Activated gamma-delta T cell (primary cell): ENCODE measurements at places on chromosomes 4 and X.

DNA sequence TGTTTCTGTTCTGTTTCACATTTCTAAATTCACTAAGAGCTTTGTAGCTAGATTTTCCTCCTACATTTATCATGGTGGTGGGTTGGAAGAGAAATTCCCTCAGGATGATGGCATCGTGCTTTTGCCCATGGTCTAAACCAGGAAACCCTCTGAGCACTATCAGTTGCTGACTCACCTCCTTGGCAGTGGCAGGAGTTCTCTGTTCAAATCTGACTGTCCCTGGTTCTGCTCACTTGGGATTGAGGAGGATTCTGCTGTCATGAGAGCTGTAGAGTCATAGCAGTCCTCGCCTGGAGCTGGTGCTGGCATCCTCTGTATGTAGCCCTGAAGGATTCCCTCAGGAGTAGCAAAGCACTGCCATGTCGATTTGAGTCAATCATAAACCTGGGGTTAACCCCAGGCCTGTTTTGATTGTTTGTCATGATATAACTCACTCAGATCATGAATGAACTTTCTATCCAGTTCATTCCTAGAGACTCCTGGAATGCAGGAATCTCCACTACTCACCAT, 9.4 kb downstream of the TEX13A start:
- DNase-seq = no peak

DNA sequence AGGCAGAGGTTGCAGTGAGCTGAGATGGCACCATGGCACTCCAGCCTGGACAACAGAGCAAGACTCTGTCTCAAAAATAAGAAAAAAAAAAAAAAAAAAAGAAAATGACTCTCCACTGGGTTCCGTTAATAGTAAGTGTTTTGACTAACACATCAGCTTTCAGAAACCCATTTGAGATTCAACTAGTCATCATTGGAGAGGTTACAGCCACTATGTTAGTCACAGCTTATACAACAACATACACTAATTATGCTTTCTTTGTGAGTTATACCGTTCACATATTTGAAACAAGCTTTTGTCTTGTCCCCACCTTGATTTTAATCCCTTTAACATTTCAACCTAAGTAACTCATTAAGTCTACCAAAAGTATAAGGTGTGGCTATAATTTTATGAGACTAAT, 48.2 kb downstream of the HADH start:
- no peak for DNase-seq

- DNase-seq = no peak
These were observed 60.2 kb upstream of the HUWE1 start for GRCh38 chrX:53746718-53747117.

GRCh38 chrX:154029439-154029838, 9.7 kb upstream of the IRAK1 start:
- DNase-seq = no peak

GRCh38 chr4:150794706-150795105, 212.8 kb downstream of the MAB21L2 start:
- DNase-seq = no peak

DNA sequence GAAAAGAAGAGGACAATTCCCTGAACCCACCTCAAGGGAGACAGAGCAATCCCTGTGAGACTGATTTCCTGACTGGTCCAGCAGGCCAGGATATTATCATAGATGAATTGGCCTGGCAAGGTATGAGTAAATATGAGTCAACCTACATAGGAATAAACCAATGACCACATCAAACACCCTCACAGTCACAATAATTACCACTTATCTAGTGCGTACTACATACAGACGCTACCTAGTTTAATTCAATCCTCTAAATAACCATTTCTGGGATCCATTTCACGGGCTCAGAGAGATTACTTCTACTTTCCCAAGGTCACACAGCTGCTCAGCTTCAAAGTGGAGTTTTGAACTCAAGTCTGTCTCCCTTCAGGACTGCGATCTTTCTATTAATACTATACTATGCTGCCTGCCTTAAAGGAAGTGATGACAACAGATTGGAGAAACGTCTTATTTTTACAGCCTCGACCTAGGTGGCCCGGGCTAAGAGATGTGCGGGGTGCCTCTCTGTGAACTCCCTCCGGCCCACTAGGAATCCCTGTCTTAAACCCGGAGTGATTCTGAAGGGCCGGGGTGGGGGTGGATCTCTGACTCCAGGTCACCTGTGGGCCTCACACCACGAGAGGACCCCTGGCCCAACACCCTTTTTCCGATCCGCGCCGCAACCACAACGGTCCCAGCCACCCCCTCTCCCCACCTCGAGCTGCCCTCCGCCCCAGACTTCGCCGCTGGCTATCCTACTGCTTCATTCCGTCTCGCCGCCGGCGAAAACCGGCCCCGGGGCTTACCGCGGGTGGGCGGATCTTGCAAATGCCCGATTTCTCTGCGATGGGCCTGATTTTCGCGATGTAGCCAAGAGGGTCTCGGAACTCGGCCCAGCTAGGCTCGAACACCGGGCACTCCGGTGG, 800 bp downstream of the KDM5C start:
- DNase-seq = peak; percentile 28

DNA sequence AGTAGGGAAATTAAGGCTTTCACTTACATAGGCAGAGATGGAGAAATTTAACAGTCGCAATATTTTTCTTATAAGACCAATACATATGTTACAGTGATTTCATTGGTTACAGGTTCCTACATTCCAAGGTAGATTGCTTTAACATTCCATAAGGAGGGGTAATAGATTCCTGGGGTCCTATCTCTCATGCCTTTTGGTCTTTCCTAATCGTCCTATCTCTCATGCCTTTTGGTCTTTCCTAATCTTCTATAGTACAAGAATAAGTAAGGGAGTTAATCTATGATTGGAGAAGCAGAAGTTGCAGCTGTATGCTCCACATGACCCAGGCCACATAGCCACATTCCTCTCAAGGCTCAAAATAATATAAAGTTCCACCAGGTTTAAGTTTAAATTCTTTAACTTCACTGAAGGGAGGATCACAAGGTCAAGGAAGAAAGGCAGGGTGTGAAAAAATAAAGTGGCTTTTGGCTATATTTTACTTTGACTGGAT, 285.0 kb upstream of the BOD1L1 start:
- no peak for DNase-seq

GRCh38 chr4:185256446-185256845, 47.0 kb downstream of the SNX25 start:
- DNase-seq = no peak

GRCh38 chrX:20378233-20378920, 111.7 kb upstream of the RPS6KA3 start:
- no peak for DNase-seq

- DNase-seq = no peak
These were observed 25.1 kb downstream of the PIR start for GRCh38 chrX:15468036-15468435.

GRCh38 chr4:26375551-26375950, 54.7 kb downstream of the RBPJ start:
- no peak for DNase-seq

DNA sequence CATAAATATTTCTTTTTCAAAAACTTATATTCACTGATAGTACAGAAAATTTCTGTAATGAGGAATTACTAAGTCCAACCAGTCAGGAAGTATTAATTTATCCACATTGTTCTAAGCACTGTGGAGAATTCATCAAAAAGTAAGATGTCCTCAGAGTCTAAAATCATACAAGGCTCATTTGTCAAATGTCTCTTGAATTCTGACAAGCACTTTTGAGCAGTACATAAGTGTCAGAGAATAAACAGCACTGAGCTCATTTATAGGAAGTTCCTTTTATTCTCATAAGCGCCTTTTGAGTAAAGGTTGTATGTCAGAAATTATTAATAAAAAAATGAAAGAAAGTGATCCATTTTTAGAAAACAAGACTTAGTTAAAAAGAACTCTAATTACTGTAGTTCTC, 523.2 kb upstream of the EPHA5 start:
- DNase-seq = no peak

- no peak for DNase-seq
These were observed 102.6 kb upstream of the SCML1 start for GRCh38 chrX:17634542-17635207.

- no peak for DNase-seq
These were observed 43.6 kb upstream of the PHOX2B start for GRCh38 chr4:41792166-41792565.

DNA sequence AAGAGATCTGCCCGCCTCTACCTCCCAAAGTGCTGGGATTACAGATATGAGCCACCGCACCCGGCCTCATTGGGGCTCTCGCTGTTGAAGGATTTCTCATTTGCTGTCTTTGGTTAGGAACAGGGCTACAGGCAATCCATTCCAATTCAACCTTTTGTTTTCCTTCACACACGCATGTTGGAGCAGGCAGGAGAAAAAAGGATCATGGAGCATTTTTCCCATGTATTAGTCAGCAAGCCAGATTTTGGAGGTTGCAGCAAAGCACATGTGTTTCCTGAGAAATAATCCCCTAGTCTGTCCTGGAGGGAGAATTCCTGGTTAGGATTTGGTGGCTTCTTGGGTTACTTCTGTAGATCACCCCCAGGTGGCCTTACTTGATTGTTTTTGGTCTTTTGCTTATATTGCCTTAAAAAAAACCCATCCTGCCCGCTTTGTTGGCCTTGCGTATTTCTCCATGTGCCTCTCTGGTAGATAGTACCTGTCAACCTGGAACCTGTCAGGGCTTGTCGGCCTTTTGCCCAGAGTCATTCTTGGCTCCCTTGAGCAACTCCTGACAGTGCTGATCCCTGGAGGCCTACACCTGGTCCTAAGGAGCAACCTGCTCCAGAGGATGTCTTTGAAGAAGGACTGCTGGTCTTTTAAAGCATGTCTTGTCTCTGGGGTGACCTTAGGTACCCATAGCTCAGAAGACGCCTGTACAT, 82.4 kb upstream of the CLCN4 start:
- DNase-seq = no peak

DNA sequence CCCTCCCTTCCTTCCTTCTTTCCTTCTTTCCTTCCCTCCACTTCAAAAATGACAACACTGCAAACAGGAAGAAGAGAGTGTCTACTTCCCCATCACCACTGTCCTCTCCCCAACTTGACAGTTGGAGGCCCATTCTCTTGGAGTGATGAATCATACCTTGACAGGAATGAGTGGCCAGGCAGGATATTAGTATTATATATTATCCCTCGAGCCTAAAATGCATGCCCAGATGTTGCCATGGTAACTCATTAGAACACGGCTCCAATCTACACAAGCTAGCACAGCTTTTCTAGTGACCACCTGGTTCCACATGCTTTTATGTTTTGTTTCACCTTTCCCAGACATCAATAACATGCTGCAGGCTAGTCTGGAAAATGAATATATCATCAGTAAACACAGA, 71.3 kb upstream of the LHFPL1 start:
- no peak for DNase-seq

DNA sequence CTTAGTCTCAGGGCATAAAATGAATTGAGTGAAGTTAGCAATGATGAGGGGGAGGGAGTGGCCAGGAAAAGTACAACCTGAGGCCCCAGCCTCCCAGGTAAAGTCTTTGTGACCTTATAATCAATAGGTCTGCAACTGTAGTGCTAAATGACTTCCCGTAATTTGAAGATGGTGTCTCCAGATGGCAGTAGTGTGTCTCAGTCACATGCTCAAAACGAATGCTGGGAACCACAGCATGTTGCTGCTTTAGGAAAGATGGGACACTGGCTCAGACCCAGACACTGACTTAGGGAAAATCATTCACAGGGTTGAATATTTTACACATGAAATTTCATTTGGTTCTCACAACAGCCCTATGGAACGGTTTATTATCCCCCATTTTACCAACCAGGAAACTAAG, 10.3 kb downstream of the SRPX2 start:
- no peak for DNase-seq

- DNase-seq = peak; percentile 22
These were observed 660 bp downstream of the WWC2 start for GRCh38 chr4:183099537-183100297.

DNA sequence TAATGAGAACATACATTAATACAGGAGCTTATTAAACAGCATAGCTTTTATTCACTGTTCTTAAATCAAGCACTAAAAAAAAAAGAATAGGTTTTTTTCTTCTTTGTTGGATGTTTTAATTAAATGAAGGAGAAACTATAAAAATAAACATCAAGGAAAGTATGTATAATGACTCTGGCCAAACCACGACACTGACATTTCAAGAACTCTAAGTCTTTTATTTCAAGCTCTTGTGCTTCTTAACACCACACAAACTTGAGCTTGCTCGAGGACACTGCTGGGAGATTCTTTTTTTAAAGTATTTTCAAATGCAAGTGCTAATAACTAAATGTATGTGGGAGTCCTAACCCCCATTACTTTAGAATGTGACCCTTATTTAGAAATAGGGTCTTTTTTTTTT, 204.9 kb upstream of the PPARGC1A start:
- no peak for DNase-seq

DNA sequence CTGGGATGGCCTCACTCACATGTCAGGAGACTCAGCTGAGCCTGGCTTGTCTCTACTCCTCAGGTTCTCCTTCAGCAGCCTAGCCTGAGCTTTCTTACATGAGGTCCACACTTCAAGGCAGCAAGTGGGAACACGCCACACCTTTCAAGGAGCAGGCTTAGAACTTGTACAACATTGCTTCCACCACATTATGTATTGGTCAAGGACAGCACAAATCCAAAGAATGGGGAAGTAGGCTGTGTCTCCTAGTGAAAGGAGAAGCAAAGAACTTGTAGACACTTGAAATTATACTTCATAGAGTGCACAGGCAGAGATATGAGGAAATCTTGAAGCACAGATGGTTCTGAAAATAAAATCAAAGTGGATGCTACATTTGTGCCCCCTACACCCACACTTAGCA, 120.9 kb upstream of the NOCT start:
- DNase-seq = no peak

- no peak for DNase-seq
These were observed 137.2 kb downstream of the UNC5C start for GRCh38 chr4:95411371-95412088.

DNA sequence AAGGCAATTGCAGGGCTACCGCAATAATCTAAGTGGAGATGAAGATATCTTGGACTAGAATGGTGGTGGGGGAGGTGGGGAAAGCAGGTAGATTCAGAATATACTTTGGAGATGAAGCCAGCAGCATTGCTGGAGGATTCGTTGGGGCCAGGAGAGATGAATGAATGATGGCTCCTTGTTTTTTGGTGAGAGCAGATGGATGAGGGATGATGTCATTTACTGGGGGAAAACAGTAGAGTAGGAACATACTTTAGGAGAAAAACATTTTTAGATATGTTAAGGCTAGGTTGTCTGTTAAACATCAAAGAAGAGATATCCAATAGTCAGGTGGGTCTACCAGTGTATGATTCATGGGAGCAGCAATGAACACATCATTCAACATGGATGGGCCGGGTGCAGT, 5.8 kb downstream of the CCDC110 start:
- no peak for DNase-seq

GRCh38 chr4:128525387-128525786, 237.8 kb upstream of the PGRMC2 start:
- no peak for DNase-seq

GRCh38 chr4:187183346-187183745, 459.7 kb upstream of the FAT1 start:
- no peak for DNase-seq

GRCh38 chrX:46991664-46992063, 79.4 kb downstream of the JADE3 start:
- no peak for DNase-seq

GRCh38 chr4:36180206-36180605, 64.1 kb downstream of the ARAP2 start:
- no peak for DNase-seq

GRCh38 chrX:45258731-45259402, 58.2 kb upstream of the DIPK2B start:
- no peak for DNase-seq
